ENCODE measurements at places on chromosomes 7 and 10. TPM values are rescaled to one million over a fixed set of nuclear protein-coding genes. Genes with fewer than 3 reads are reported as not detected.

EMX2 gene
- not detected for total RNA-seq

PTPRZ1 gene
- total RNA-seq, result 0.64 TPM

SLC26A4 gene
- total RNA-seq, result 4.7 TPM

MAGI2 gene
- 4.0 TPM for total RNA-seq

ZNF727 gene
- not detected for total RNA-seq

PPP1R3C gene
- total RNA-seq, result 2.0 TPM

TCAF2 gene
- total RNA-seq, result 0.64 TPM

STEAP1B gene
- not detected for total RNA-seq

GPR85 gene
- not detected for total RNA-seq

DNA sequence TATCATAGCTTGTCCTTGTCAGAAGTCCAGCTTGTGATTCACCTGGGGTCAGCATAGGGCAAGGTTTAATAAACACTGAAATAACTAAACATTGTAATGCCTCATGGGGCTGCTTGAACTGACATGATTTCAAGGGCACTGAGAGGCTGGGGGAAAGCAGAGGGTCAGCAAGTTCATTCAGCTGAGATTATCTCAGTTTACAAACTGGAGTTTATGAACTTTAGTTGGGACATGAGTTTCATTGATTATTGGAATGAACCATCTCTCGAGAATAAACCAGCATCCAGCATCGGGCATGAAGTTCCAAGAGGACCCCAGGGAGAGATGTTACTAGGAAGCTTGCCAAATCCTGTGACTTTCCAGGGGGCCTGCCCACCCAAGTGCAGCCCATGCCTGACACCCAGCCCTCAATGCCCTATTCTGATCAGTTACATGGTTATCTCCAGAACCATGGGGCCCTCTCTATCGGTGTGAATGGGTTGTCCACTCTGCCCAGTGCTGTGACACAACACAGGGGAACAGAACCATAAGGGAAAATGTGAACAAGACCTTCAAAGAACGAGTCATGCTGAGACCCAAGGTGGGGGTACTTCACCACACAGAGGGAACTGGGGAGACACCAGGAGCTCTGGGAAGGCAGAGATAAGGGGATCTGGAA is 7.9 kb upstream of the CYP3A7 start:
- H3K27ac ChIP-seq, result no peak overlapping the region
- no peak for DNase-seq
- H3K4me1 ChIP-seq, result no peaks in the 10 kb centered on the region
- H3K4me3 ChIP-seq, result no peak overlapping the region
- no peaks in the 10 kb centered on the region for H3K36me3 ChIP-seq

GRCh38 chr10:116049158-116049973 is 223.6 kb downstream of the GFRA1 start:
- H3K27ac ChIP-seq, result no peak overlapping the region
- no peak for DNase-seq
- no peak overlapping the region for H3K4me3 ChIP-seq
- H3K27me3 ChIP-seq, result no peaks in the 10 kb centered on the region

- H3K27ac ChIP-seq, result no peak overlapping the region
- DNase-seq, result no peak
- no peaks in the 10 kb centered on the region for H3K27me3 ChIP-seq
- H3K4me1 ChIP-seq, result no peaks in the 10 kb centered on the region
- H3K4me3 ChIP-seq, result no peak overlapping the region
Observed at GRCh38 chr7:91344911-91345310, 80.7 kb downstream of the FZD1 start.

DNA sequence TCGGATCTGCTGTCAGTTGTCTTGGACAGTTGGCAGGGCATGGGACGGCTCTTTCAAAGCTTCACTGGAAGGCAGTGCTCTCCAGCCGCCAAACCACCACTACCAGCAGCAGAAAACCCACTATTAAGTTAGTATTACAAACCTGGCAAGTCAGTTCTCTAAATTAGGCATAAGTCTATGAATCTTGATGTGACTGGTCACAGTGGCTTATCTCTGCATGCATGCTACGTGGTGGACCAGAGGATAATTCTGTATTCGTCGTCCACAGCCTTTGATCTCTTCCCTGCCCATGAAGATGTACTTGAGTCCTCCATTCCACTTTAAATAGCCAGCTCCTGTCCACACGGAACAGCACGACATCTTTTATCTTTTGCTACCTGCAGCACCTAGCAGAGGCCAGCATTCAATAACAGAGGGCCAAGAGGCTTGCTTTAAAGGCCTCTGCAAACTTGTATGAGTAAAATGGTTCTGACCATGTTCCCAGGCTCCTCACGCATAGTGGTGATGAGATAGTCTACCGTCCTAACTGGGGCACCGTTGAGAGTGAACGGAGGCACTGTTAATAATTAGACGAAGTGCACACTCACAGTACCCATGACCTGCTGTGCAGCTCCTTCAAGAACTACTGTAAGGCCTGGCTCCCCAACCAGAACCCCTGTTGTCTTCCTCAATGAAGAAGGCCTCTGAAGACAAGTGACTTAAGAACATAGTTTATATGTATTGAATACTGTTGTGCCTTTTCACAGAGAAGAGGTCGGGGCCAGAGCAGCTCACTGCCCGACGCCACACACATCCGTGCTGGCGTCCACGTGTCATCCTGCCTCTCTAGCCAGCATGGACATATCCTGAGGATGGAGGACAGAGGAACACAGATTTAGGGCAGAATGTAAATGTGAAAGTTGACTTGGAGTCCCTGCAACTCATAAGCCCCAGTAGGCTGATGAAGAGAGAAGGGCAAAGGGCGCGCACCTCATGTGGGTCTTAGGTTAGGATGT is 1.0 kb downstream of the GPR146 start:
- peaks cover 3% of the 10 kb centered on the region for H3K4me1 ChIP-seq
- H3K4me3 ChIP-seq, result peak overlapping the region; percentile 77
- no peaks in the 10 kb centered on the region for H3K27me3 ChIP-seq
- H3K27ac ChIP-seq, result peak overlapping the region; percentile 94
- H3K36me3 ChIP-seq, result no peaks in the 10 kb centered on the region
- no peak for DNase-seq

- DNase-seq, result no peak
- H3K4me3 ChIP-seq, result no peak overlapping the region
- no peak overlapping the region for H3K27ac ChIP-seq
- H3K36me3 ChIP-seq, result no peaks in the 10 kb centered on the region
- H3K4me1 ChIP-seq, result no peaks in the 10 kb centered on the region
- H3K27me3 ChIP-seq, result no peaks in the 10 kb centered on the region
Observed at GRCh38 chr7:63073736-63074135, 924.9 kb upstream of the ZNF722 start.

- peak; percentile 70 for DNase-seq
- H3K4me3 ChIP-seq, result peak overlapping the region; percentile 57
- H3K36me3 ChIP-seq, result no peaks in the 10 kb centered on the region
- H3K27ac ChIP-seq, result peak overlapping the region; percentile 32
- H3K27me3 ChIP-seq, result no peaks in the 10 kb centered on the region
- H3K4me1 ChIP-seq, result peaks cover 20% of the 10 kb centered on the region
Observed at GRCh38 chr10:61897671-61898434, 3.6 kb upstream of the ARID5B start.

- peak overlapping the region; percentile 60 for H3K4me3 ChIP-seq
- H3K36me3 ChIP-seq, result peaks cover under 1% of the 10 kb centered on the region
- H3K4me1 ChIP-seq, result no peaks in the 10 kb centered on the region
- H3K27ac ChIP-seq, result no peak overlapping the region
Observed at GRCh38 chr7:73433924-73434700, 534 bp downstream of the FZD9 start.

DNA sequence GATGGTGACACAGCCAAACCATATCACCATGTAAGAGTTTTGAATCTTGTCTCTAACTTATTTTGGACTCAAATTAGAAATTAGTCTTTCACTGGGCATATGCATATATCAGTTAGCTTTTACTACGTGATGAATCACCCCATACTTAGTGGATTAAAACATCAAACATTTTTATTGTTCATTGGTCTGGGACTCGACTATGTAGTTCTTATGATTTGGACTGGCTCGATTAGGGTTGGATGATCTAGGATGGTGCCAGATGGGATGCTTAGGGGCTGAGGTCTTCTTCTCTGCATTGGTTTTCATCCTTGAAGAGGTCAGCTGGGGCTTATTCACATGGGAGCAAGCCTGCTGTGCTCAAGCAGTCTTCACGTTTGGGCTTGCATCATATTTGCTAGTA is 264.9 kb downstream of the EXOC4 start:
- no peaks in the 10 kb centered on the region for H3K36me3 ChIP-seq
- H3K4me1 ChIP-seq, result no peaks in the 10 kb centered on the region
- no peak overlapping the region for H3K27ac ChIP-seq
- no peak overlapping the region for H3K4me3 ChIP-seq
- H3K27me3 ChIP-seq, result no peaks in the 10 kb centered on the region

GRCh38 chr7:4241791-4242190 is 440.3 kb upstream of the FOXK1 start:
- no peak overlapping the region for H3K27ac ChIP-seq
- H3K4me1 ChIP-seq, result no peaks in the 10 kb centered on the region
- no peaks in the 10 kb centered on the region for H3K27me3 ChIP-seq
- no peak overlapping the region for H3K4me3 ChIP-seq
- peaks cover 41% of the 10 kb centered on the region for H3K36me3 ChIP-seq

DNA sequence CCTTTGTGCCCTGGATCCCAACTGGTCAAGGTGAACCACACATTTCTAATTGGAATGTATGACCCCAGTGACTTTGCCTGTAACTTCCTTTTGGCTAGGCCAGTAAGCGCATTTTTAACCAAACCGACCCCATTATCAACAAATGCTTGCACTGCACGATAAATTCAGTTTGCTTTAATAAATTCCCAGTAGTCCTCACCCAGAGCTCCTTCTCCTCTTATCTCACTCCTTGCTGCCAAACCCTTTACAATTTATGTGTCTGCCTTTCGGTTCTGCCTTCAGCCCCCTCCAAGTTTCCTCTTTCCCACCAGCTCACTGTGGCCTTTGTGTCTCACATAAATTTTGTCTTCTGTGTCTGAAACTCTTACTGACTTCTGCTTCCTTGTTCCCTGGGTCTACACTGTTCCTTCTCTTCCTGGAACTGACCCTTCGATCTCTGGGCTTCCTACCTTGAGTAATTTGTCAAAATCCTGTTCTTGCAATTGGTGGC is 59.0 kb downstream of the TBXAS1 start:
- no peaks in the 10 kb centered on the region for H3K27me3 ChIP-seq
- no peak for DNase-seq
- H3K36me3 ChIP-seq, result no peaks in the 10 kb centered on the region
- no peaks in the 10 kb centered on the region for H3K4me1 ChIP-seq

- no peaks in the 10 kb centered on the region for H3K36me3 ChIP-seq
- H3K4me3 ChIP-seq, result no peak overlapping the region
- H3K27ac ChIP-seq, result no peak overlapping the region
- no peak for DNase-seq
- no peaks in the 10 kb centered on the region for H3K27me3 ChIP-seq
- H3K4me1 ChIP-seq, result no peaks in the 10 kb centered on the region
Observed at GRCh38 chr10:16481052-16481728, 40.5 kb downstream of the C1QL3 start.

DNA sequence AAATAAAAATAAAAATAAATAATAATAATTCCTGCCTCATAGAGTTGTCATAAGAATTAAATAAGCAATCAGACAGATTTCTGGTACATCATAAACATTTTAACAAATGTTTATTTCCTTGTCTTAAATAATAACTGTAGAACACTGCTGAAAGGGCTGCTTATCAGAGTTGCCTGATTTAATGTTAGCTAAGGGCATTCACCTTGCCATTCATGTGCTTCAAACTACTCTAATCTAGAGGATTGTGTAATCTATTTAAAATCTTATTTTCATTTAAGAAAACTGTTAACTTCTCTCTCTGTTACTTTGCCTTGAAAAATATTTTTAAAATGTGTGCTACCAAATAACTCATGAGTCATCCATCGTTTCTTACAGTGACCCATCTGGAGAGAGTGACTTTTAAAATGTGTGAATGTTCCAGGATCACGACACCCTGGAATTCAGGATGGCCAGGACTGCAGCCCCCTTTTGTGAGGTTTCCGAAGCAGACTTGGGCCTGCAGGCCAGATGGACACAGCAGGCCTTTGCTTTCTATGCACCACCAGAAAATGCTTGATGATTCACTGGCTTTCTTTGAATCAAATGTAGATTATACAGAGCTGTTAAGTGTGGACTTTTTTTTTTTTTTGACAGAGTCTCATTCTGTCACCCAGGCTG is 109.1 kb upstream of the TNS3 start:
- peaks cover 28% of the 10 kb centered on the region for H3K4me1 ChIP-seq
- H3K4me3 ChIP-seq, result no peak overlapping the region
- peak overlapping the region; percentile 75 for H3K27ac ChIP-seq
- H3K27me3 ChIP-seq, result no peaks in the 10 kb centered on the region
- H3K36me3 ChIP-seq, result no peaks in the 10 kb centered on the region

DNA sequence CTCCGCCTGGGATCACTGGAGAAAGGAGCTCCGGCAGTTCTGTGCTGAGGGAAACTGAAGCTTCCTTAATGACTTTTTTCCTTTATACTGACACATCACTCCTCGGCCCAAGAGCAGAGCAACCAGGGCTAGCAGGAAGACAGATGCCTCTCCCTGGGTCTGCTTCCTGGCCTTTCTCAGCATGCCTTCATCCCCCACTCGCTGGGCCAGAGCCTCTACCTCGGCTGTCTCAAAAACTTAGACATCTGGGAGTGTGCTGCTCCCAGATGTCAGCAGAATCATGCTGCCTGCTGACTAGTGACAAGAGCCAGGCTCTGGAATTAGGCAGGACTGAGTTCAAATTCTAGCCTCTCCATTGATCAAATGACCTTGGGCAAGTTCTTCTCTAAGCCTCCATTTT is 24.4 kb upstream of the LRRC4 start:
- no peaks in the 10 kb centered on the region for H3K4me1 ChIP-seq
- H3K36me3 ChIP-seq, result no peaks in the 10 kb centered on the region
- DNase-seq, result no peak
- H3K27me3 ChIP-seq, result no peaks in the 10 kb centered on the region

GRCh38 chr10:89217057-89217990 is 10.2 kb upstream of the CH25H start:
- H3K4me1 ChIP-seq, result peaks cover 4% of the 10 kb centered on the region

GRCh38 chr7:25803117-25803887 is 348.7 kb upstream of the NFE2L3 start:
- H3K36me3 ChIP-seq, result no peaks in the 10 kb centered on the region
- no peaks in the 10 kb centered on the region for H3K27me3 ChIP-seq

DNA sequence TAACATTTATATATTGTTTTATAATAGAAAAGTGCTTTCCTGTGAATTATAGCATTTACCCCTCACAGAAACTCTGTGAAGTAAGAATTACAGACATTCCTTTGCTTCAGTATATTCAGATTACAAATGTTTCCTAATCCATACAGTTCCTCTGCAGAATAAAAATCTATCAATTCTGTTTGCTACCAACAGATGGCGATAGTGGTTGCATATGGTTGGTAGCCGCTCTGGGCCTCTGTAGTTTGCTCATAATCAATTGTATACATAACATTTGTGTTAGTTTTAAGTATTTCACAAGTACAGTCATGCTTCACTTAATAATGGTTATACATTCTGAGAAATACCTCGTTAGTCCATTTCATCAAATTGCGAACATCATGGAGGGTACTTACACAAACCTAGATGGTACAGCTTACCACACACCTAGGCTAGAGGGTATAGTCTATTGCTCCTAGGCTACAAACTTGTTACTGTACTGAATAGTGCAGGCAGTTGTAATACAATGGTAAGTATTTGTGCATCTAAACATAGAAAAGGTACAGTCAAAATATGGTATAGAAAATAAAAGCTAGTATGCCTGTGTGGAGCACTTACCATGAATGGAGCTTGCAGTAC is 94.4 kb upstream of the STEAP4 start:
- H3K27ac ChIP-seq, result no peak overlapping the region
- no peaks in the 10 kb centered on the region for H3K27me3 ChIP-seq
- no peak overlapping the region for H3K4me3 ChIP-seq
- H3K36me3 ChIP-seq, result no peaks in the 10 kb centered on the region
- no peak for DNase-seq

Data from ascending aorta (tissue), 2 donors.